EL (cell line): ENCODE measurements at places on chromosomes 3 and 15.

GRCh38 chr3:58672451-58672850 lies 5.9 kb upstream of the FAM3D start:
- DNase-seq = no peak

DNA sequence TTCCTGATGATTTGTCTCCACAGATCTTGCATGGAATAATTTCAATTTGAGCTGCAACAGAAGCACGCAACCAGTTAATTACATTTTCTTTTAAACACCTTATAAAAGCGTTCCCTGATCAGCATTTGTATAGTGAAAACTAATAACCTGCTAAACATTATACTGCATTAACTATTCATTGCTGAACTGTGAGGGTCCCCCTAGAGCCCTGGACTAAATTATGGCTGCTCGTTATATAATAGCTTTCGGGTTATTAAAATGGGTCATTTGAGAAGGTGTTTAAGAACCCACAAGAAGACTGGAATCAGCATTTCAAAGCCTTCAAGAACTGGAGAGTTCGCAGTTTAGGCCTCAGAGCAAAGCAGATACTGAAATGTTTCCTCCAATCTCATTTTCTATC lies 52.9 kb upstream of the ICE2 start:
- no peak for DNase-seq

DNA sequence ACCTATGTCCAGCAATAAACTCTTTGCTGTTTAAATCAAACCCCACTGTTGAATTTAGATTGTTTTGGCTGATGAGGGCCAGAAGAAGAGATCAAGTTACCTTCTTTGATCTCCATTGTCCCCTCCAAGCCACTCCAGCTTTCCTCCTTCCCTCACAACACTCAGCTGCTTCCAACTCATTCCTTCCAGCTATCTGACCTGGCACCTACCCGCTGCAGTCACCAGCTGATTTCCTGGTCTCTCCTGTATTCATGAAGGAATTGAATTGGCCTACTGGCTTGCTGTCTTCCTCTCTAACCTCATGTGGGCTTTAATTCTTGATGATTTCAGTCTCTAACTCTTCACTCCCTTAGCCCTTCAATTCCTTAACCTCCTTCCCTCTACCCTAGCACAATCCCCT lies 40.8 kb upstream of the ABHD17C start:
- DNase-seq = no peak

DNA sequence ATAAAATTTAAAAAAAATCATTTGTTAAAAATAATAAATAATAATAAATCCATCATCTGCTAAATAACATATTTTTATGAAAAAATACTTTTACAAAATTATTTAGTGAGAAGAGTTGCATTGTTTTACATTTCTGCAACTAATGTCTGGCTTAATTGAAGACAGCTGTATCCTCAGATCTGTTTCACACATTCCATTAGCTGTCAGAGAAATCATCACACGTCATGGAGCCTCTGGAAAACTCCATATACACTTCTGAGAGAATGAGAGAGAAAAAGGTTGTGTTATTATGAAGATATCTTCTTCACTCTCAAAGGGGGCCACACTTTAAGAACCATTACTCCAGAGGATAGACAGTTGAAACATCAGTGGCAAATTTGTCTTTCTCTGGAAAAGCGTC lies 40.8 kb downstream of the CMSS1 start:
- no peak for DNase-seq

DNA sequence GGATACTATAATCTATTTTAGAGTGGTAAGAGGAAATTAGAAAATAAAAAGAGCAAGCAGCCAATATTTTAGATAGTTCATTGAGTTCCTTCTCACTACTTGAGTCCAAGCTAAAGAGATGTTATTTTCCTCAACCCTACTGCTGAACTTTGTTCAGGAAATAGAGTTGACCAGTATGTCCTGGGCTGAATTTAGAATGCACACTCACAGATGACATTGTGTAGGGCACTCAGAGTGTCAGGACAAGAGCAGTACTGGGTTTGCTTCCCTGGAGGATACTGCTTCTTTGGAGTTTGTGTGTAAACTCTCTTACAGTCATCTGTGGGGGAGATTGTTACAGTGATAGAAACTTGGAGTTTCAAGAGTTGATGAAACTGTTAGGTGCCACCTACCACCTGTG lies 80.0 kb upstream of the AGBL1 start:
- no peak for DNase-seq

DNA sequence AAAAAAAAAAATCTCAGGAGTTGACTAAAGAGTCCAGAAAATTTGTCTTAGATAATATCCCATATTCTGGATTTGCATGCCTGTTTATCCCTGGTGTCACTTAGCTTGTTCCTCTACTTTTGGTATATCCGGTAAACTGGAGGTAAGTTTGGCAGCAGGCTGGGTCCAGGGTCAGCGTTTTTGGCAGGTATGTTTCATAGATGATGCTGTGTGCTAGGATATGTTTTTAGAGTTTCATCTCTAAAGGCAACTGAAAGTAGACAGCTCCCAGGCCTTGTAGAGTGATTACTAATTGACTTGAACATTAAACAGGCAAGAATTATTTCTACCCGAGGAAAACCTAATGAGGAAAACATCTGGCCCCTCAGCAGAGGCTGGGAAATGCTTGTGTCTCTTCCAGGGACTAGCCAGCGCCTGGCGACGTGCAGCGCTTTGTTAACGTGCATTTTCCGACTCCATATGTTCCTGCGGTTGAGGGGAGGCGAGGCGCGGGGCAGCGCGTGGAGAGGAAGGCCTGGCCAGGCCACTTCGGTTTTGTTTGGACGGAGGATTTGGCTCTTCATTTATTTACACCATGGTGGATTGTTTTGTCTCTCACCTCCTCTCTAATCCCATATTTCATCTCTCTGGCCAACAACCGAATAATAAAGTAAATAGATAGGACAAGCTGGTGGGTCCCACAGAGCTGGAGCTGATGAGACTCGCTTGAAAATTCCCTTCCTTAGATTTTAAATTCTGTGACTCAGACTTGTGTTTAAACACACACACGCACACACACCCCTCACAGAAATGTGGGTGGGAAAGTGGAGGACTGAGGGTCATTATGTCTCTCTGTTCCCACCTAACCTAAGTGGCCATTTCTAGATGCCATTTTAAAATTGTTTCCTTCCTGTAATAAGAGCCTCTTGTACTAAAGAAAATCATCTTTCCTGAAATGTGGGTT lies 65.3 kb downstream of the ASB7 start:
- DNase-seq = no peak

DNA sequence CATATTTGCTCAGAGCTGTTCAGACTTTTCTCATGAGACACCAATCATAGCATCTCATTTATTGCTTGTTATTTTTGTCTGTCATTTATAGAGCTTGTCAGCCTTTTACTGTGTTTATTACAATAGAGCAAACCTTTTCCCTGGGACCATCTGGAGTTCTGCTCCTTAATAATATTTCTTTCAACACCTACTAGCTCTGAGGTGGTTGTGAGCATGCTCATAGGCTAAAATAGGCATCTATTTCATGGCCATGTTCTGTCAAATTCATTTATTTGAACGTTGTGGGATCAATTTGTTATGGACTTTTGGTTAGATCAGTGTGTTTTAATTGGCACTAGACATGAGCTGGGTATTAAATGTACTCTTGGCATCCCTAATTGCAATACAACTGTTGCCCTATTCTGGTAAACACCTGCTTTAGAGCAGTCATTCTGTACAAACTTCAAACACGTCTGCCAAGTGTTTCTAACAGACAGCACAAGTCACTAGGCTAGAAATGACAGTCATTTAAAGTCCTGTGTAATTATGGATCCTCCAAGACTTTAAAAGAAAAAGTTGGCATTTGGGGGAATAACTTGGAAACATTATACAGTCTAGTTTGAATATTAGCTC lies 766.3 kb downstream of the ZNF385D start:
- DNase-seq = no peak

GRCh38 chr3:58039601-58040000 lies 31.4 kb downstream of the FLNB start:
- no peak for DNase-seq

GRCh38 chr3:46913644-46914043 lies 36.1 kb downstream of the PTH1R start:
- peak; percentile 69 for DNase-seq

- DNase-seq = no peak
Observed at GRCh38 chr15:27582726-27583410, 516.2 kb downstream of the OCA2 start.

DNA sequence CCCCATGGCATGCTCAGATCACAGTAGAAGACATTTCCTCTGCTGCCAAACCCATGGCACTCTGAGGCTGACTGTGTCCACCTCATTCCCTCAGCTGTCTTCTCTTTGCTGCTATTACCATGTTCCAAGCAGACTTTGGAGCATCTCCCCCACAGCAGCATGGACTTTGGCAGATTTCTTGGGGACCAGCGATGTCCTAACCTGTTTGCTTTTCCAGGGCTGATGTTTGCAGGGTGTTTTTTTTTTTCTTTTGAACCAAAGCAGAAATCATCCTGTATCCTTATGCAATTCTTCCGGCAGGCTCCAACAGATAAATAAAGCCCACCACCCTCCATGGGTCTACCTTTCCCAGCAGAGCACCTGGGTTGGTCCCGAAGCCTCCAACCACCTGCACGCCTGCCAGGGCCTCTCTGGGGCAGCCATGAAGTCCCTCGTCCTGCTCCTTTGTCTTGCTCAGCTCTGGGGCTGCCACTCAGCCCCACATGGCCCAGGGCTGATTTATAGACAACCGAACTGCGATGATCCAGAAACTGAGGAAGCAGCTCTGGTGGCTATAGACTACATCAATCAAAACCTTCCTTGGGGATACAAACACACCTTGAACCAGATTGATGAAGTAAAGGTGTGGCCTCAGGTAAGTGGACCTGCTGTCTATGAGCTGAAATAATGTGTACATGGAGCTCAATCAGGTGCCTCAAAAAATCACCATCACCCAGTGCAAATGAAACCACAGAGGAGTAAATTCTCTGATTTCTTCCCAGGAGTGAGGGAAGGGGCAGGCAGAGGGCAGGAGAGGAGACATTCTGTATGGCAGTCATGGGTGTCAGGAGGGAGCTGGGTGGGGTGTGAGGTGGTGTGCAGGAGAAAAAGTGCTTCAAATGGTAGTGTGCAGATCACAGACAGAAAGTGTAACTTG lies at the start of gene AHSG:
Gene AHSG, plus strand, starts transcription at position 340 of the 916 bp plus-strand sequence. Its CDS starts 82 bp downstream, at position 422.
- no peak for DNase-seq

DNA sequence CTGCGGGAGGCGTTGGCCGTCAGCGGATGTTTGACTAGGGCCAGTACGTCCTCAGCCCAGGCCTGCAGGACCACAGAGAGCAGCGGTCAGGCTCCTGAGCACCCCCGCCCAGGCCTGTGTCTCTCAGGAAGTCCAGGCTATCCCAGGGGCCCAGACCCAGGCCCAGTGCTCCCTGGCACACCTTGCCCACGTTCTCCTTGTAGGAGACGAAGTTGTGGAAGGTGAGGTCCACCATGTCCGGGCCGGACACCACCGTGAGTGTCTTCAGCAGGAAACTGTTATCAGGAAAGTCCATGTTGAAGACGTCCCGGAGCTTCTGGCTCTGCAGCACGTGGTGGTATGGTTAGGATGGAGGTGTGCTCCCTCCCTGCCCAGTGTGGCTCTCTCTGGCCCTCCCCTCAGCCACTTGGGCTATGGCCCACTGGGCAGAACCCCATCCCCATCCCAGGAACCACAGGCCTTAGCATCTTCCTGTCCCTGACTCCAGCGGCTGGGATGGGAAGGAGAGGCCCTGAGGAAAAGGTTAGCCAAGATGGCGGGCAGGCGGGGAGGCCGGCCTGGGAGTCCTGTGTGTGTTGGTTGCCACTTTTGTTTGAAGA lies 5.3 kb downstream of the PLCB2 start:
- no peak for DNase-seq

DNA sequence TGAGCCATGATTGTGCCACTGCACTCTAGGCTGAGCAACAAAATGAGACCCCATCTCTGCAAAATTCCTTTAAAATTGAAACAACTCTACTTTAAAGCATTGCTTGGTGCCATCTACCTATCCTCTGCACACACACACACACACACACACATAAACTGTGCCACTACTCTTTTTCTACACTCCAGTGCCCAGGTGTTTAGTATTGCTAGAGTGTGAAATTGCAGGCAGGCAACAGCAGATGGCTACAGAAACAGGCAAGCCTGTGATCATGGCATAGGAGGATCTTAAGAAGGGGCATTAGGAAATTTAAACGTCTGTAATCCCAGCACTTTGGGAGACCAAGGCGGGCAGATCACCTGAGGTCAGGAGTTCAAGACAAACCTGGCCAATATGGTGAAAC lies 39.0 kb downstream of the SIDT1 start:
- DNase-seq = no peak

DNA sequence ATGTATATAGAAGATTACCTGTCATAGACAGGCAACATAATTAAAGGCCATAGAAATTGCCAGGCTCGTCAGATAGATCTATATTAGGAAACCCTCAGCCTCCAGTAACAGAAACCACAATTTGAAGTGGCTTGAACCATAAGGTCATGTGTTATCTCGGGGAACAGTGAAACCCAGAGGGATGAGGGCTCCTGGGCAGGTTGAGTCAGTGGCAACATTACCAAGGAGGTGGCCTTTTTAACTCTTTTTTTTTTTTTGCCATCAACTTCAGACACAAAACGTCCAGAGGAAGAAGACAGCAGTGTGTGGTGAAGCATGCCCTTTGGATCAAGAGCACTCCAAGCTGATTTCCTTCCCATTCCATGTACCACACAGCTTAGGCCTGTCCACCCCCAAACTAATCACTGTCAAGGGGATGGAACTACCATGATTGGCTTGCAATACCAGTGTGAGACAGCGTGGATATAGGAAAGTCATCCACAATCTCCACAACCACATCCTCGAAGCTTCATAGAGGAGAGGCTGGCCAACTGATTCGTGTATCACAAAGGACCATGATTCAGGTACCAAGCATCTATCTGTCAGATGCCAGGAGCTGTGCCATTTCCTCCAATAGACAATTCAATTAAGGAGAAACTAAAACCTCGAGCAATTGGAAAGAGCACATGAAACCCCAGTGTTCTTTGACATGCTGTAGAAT lies 999 bp upstream of the KIF7 start:
- peak; percentile 38 for DNase-seq

DNA sequence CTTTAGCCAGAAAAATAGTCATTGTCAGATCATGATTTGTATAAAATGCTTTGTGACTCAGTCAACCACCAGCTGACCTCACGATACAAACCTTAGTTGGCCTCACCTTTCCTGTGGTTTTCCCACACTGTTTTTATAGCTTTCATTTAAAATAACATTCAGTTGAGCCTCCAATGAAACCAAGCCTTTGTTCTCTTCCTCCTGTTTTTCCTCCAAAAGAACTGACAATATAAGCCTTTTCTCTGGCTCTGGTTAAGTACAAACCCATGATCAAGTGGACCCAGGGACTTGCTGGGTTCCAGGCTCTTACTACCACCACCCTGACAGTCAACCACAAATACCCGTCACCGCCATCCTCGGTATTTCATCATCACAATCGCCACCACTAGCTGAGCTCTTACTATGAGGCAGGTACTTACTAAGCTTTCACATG lies 81.7 kb downstream of the TAMM41 start:
- DNase-seq = peak; percentile 62

- no peak for DNase-seq
Observed at GRCh38 chr15:27806396-27806795, 292.7 kb downstream of the OCA2 start.

- no peak for DNase-seq
Observed at GRCh38 chr15:33311312-33311971, 675 bp downstream of the RYR3 start.
